Kidney epithelial cell (primary cell): ENCODE measurements at places on chromosomes 12 and 14.

DNA sequence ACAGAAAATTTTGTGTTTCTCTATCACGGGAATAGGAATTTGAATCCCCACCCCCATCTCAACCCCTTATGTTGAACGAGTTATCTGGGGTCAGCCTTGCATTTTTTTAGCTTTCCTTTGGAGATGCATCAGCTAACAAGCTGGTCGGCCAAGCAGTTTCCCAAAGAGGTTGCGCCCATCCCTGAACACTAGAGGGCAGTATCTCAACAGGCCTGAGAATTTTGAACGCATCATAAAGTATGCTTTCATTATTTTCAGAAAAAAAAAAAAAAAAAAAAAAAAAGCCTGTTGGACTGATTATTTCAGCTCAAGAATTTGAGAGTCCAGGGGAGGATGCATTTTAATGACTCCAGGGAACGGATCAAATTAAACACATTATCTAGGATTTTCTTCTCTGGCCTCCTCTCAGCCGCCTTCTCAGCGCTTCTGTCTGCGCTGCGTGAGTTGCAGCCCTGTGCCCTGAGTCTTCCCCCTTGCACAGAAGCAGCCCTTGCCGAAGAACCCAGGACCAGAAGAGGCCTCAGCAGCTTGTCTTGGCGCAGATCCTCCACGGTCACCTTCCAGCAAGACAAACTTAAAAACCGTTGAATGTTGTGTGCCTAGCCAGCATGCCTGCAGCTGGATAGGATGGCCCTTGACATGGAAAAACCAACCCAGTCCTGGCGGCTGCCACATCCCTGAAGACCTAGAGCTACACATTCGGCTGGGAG, 76.6 kb upstream of the GZMB start:
- DNase-seq = peak; percentile 5

DNA sequence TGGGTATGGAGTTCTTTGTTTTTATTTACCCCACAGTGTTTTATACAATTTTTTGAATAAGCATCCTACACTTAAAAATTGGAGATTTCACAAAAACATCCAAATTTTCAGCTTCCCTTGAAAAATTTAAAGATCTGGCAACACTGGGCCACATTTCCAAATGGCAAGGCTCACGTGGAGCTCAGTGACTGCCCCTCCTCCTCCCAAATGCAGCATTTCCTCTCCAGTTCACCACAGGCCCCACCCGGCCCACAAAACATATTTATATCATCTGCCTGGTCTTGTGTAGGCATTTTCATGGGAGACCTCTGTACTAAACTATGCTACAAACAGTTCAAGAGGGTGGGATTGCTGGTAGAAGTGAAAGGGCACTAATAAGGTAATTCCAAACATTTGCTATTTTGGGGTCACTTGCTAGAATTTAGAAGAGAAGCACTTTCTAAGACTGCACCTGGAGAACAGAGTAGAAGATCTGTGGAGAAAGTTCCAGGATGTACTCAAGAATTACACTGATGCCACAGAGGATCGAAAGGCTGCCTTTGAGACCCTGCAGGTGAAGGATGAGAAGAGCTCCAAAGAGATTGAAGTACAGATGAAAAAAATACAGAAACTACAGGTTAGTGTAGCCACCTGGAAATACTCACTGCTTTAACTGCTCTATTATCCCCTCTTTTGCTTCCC, 7.3 kb downstream of the FKBP11 start:
- no peak for DNase-seq

DNA sequence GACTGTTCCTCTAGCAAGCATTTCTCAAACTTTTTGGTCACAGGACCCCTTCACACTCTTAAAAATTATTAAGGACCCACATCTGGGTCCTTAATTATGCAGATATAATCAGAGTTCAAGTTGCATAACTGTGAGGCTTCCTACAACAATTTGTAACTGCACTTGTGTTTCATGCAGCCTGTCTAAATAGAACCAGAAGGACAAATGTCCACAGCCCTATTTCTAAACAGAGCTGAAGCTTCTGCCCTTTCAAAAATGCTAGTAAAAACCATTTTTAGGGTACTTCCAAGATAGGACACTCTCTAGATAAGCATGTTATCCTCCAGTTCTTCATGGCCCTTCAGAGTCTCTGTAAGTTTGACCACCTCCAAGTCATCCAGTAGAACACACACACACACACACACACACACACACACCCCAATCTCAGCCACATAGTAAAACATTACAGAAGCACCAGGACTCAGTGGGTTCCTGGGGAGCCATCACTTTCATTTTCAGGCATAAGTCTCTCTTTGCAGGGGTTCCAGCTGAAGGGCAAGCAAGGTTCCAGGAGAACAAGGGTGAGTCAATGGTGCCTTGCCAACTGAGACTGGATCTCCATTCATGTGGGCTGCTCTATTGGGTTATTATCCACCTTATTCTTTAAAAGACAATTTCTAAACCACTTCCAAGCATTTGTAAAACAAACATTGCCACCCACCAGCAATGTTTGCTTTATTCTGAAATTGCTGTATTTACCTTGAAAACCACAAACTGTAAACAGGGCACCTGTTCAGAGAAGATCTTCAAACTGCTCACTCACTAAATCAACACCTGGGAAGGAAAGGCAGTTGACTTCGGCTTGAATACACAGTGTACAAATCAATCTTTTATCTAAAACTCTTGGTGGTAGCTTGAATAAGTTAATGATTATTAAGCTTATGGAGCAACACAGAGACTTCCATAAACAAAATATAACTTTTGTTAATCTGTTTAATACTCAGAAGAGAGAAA, 64.1 kb downstream of the ITPR2 start:
- no peak for DNase-seq

- DNase-seq = no peak
Observed at GRCh38 chr12:6443361-6443983, 1.3 kb upstream of the CD27 start.

DNA sequence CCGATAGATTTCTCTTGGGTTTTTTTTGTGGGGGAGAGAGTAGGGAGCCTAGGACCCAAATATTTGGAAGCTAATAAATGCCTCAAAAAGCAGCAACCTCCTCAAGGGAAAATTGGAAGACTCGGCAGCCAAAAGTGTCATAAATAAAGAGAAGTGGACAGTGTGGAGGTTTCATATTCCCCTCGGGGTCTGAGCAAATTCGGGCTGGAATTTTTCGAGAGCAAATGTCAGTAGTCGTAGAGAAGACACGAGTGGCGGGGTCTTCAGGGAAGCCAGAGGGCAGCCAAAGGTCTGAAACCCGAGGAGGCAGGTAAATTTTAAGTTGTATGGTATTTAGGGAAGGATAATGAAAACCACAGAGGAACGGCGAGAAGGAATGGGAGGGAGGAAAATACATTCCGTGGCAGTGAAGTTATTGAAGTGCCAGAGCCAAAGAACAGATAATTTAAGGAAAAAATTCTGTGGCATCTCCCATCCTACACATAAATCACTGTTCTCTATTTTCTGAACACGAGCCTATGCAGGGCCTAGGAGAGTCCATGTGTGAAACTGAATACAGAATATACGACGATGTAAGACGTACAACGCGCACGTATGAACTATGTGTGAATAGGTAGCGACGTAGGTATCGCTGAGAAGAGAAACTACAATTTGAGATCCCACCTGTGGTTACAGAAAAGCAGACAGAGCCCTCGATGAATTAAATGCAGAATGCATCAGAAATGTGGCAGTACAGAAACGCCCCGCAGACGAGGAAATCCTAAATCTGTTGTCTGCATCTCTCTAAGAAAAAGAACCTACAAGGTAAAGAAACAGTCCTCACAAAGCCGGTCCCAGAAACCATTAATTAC, 12.9 kb downstream of the BCL11B start:
- DNase-seq = no peak

DNA sequence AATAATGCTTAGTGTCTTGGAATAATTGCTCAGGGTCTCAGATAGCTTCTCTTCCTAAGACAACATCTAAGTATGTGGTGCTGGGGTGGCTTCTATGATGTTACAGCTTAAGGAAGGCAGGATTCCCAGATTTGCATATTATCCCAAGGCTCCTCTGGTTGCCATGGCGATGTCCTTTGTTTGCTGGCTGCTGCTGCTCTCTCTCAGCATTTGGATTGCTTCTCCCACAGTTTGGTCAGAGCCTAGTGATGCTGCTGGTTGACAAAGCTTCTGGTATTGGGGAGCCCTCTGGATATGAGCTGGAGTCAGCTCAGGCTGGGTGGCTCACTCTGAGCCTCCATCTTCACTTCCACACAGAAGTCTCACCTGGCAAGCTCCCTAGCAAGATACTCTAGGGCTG, 56.4 kb upstream of the FBXO33 start:
- DNase-seq = no peak

- DNase-seq = no peak
Observed at GRCh38 chr14:73026243-73026844, 562 bp downstream of the ZFYVE1 start.

DNA sequence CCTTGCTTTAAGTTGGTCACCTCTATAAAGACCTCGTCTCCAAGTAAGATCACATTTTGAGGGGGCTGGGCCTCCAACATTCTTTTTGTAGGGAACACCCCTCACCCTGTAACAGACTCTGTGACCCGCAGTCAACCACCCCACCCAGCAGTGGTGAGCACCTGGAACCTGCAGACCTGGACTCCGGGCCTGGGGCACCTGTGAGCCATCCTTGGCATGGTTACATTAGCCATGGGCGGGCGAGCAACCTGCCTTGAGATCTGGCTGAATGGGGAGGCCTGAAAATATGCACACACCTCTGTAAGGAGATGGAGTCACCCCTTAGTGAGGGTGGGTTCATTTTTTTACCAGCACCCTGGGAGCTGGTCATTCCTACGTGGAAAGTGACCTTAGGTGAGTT, 95.3 kb downstream of the RIMBP2 start:
- DNase-seq = no peak

DNA sequence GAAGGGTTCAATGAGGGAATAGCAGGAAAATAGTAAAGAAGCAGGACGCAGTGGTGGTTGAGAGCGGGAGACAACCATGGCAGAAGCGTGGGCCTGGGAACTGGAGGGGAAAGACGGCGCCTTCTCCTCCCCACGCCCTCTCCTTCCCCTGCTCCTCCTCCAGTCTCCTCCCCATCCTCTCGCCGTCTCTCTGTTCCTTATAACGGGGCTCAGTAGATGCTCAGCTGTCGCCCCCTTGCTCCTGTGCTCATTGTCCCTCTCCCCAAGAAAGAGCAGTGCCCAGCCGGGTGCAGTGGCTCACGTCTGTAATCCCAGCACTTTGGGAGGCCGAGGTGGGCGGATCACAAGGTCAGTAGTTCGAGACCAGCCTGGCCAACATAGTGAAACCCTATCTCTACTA, 142.0 kb downstream of the BCL11B start:
- DNase-seq = no peak

- no peak for DNase-seq
Observed at GRCh38 chr14:51716610-51717009, 64.9 kb downstream of the FRMD6 start.

DNA sequence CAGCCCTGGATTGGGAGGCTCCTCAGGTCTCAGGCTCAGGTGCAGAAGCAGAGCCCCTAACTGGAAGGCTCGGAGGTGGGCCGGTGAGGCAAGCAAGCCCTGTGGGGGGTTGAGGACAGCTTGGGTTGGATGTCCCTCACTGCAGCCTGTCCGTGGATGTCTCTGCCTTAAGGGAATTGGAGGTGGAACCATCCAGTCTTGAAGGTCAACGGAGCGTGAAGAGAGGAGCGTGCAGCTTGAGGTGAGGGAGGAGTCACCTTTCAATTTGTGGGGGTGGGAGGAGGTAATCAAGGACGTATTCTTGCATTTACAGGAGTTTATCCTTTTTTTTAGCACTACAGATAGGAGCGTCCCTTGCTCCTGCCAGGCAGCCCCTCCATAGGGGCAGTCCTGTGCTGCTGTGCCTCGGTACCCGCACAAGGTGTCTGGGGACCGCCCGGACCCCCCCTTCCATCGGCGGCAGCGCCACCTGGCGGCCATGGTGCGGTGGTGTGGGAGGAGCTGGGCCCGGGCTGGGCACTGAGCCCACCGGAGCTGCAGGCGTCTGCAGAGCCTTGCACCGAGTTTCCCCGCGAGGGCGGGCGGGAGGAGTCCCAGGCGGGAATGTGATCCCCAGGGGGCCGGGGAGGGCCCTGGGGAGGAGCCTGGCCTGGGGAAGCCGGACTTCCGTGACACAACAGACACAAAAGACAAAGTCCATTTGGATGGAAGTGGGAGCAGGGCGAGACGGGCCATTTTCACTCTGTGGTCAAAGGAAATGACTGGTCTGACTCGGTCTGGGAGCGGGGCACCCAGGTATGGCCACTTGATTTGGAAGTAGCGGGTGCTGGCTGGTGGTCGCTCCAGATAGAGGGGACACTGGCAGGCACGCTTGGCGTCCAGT, 864 bp downstream of the DNAJC22 start:
- DNase-seq = no peak

DNA sequence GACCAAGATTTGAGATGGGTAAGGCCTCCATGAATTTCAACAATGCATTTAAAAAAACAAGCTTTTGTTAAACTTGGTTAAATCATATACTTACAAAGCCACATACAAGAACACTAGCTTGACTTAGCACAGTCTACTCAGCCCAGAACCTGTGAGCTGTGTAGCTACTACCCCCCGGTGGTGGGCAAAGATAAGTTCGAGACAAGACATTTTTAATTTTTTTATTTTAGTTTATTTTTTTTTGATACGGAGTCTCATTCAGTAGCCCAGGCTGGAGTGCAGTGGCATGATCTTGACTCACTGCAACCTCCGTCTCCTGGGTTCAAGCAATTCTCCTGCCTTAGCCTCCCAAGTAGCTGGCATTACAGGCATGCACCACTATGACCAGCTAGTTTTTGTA, 3.7 kb upstream of the NECAP1 start:
- no peak for DNase-seq

GRCh38 chr12:104620837-104621531, 164.2 kb downstream of the CHST11 start:
- DNase-seq = no peak

DNA sequence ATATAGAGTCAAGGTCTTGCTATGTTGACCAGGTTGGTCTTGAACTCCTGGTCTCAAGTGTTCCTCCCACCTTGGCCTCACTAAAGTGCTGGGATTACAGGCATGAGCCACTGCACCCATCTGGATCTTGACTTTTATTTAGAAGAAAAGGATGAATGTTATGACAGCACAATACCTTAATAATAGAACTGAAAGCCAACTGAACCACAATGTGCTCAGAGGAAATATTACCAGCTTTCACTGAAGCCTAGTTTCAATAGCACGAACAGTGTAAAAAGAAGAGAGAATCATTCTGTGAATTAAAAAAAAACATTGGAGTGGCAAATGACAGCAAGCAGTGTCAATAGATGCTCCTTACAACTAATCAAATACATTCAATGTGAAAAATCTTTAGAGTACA, 239.2 kb upstream of the RMST start:
- no peak for DNase-seq
